ENCODE measurements at places on chromosomes 11 and 22. TPM values are rescaled to one million over a fixed set of nuclear protein-coding genes. Genes with fewer than 3 reads are reported as not detected.

MUC6 gene
- total RNA-seq, result not detected

DDIAS gene
- total RNA-seq, result 14.9 TPM

CCDC157 gene
- total RNA-seq, result 3.2 TPM

ZC3H12C gene
- total RNA-seq, result 6.9 TPM

ESAM gene
- total RNA-seq, result 10.4 TPM

SYT9 gene
- 0.18 TPM for total RNA-seq

ZP1 gene
- total RNA-seq, result 0.14 TPM

Measured in A549 treated with Hydrocortisone at 1 μM for 4 hours (cell line).